Foreskin melanocyte (primary cell): ENCODE measurements at places on chromosomes 3 and 15.

- no peak for DNase-seq
These were observed 26.1 kb upstream of the SFMBT1 start for GRCh38 chr3:53071882-53072431.

DNA sequence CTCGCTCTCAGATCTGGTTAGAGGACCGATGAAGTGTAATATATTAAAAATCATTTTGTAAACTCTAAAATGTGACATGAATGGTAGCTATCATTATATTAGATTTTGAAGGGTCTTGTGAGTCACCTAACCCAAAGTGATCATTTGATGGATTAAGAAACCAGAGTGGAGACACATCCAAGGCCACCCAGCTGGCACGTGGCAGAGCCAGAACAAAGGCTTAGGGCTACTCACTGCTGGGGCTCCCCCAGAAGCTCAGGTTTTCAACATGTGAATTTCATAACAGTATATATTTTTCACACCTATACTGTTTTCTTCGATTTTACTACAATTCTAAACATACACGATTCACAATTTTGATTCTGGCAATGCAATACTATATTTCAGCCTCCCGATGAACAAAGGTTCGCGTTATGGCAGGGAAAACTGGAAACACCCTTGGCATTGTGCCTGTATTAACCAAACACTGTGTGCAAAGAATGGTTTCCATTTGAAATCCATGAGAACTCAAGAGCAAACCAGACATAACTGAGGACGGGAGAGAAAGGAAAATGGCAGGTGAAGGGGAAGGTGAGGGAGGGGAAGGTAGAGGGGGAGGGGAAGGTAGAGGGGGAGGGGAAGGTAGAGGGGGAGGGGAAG, 88.9 kb downstream of the ADAMTS17 start:
- no peak for DNase-seq

DNA sequence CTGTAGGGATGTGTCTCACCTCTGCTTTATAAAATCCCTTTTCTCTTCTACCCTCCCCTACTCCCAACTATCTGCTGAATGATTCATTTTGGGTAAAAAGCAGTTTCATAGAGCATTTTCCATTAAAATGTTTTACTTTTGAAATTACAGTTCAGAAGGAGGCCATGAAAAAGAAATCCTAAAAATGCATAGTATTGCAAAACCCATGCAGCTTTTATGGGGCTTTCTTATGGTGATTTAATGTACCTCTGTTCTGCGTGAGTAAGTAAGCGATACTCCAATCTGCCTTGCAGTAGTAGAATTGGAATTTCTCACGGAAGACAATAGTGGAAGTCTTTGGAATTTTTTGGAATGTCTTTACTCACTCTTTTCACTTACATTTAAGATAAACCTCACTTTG, 111.9 kb downstream of the ARPP21 start:
- DNase-seq: no peak

DNA sequence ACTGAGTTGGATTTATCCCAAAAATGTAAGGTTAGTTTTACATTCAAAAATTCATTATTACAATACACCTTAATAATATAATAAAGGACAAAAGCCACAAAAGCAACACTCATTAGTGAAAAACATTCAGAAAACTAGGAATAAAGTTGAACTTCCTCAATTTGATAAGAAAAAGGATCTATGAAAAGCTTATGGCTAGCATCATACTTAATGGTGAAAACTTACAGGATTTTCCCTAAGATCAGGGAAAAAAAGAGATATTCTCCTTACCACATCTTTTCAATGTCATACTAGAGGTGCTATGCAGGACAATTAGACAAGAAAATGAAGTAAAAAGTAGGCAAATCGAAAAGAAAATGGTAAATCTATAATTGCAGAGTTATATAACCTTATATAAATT, 279.9 kb downstream of the CGGBP1 start:
- DNase-seq: no peak

DNA sequence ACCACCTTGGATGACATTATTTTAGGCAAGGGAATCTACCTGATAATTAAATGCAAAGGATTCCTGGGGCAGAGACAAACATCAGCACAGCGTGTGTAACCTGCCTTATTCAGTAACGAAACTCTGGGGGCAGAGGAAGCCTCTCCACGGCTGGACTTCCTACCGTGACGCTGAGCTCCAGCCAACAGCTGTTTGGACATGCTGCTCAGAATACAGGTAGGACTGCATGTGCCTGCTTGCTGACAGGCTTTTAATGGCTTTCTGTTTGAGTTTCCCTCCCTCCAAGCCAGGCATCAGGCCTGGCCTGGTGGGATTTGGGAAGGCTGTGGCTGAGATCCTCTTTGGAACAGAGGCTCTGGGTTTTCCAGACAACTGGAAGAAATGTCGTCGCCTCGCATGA, 150.6 kb downstream of the ADAMTS17 start:
- no peak for DNase-seq

DNA sequence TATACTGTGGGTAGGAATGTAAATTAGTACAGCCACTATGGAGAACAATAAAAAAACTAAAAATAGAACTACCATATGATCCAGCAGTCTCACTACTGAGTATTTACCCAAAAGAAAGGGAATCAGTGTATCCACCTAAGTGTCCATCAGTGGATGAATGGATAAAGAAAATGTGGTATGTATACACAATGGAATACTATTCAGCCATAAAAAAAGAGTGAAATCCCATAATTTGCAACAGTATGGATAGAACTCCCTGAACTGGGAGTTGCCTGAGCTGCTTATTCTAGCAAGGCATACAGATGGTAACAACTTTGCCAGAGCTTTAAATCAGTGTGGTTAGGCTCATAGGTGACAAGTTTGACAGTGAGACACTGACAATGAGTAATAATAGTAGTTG, 16.1 kb upstream of the APH1B start:
- DNase-seq: no peak

GRCh38 chr15:89129123-89129815, 41.0 kb downstream of the ABHD2 start:
- no peak for DNase-seq

GRCh38 chr3:66411474-66411873, 89.3 kb downstream of the LRIG1 start:
- no peak for DNase-seq

- no peak for DNase-seq
These were observed 73.5 kb upstream of the CSPG5 start for GRCh38 chr3:47652142-47652541.

- no peak for DNase-seq
These were observed 810.2 kb downstream of the TUSC7 start for GRCh38 chr3:117519776-117520175.

- peak; percentile 64 for DNase-seq
These were observed 56.0 kb upstream of the HACD2 start for GRCh38 chr3:123640740-123641462.

- DNase-seq: no peak
These were observed 35.0 kb downstream of the RFTN1 start for GRCh38 chr3:16478516-16478915.

- DNase-seq: no peak
These were observed 11.7 kb downstream of the SCAANT1 start for GRCh38 chr3:63900459-63900858.

DNA sequence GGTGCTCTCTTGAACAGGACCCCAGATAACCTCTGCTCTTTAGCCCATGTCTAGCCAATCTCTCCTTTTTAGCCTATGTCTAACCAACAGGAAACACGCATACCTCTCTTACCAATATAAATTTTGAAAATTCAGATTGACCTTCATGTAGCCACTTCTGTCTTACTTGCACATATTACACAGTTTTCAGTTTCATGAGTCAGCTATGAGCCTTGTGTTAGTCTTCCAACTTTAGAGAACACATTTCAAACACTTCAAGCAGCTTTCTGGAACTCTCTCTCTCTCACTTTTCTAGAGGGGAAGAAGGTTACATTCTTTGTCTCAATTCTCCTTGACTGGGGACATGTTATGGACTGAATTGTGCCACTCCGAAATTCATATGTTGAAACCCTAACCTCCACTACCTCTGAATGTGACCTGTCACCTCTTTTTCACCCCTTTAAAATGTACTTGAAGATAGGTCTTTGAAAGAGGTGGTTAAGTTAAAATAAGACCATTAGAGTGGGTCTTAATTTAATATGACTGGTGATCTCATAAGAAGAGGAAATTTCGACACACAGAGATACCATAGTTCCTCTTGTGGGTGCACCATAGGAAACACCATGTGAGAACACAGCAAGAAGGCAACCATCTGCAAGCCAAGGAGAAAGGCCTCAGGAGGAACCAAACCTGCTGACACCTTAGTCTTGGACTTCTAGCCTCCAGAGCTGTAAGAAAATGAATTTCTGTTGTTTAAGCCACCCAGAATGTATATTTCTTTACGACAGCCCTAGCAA, 480.3 kb upstream of the ALCAM start:
- DNase-seq: no peak

DNA sequence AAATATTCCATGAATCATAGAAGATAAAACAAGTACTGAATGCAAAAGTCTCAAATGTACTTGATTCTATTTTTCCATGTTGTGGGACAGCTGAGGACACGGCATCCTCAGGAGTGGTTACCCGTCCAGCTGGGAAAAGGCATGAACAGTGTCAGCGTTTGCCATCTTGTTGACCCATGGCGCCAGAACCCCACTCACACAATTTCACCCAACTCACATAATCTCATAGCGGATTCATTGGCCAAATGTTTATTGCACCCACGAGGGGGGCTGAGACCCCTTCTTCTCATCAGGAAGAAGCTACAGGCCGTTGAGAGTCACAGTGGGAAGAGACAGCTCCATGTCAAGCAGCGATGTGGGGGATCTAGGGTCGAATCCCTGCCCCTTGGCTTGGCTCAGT, 72.9 kb downstream of the OCA2 start:
- no peak for DNase-seq

DNA sequence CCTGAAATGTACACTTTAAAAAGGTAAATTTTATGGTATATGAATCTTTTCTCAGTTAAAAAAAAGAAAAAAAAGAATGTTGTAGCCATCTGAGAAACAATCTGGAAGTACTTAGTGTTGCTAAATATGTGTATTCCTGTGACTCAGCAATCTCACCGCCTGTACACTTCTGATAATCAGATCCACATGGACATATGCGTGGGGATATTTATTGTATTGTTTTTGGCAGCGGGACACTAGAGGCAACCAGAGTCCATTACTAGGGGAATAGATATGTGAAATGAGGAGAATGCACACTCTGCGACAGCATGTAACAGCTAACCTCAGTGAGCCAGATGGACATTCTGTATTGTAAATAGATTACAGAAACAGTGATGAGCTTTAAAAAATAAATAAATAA, 65.4 kb downstream of the AQP9 start:
- DNase-seq: no peak

GRCh38 chr3:174206607-174207192, 652.4 kb upstream of the NAALADL2 start:
- no peak for DNase-seq

DNA sequence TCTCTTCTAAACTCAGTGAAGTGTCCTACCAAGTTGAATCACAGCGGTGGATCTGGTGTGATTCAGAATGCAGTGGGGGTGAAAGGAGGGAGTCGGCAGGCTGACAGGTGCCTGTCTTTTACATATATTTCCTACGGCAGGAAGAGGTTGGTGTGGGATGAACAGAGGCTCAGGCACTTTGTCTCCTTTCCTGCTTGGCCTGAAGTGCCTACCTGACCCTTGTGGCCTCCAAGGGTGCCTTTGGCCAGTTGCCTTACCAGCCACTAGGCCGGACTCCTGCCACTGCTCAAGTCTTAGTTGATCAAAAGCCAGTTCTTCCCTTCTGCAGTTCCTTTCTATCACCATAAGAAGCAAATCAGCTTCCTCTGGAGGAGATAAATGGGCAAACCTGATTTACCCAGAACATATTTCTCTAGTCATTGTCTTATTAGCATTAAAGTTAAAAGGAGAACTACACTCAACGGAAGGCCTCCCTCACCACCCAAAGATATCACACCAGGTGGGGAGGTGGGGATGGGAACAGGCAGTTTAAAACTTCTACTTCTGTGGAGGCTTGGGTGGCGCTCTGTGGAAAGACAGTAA, 52.1 kb downstream of the CRTC3 start:
- DNase-seq: no peak

DNA sequence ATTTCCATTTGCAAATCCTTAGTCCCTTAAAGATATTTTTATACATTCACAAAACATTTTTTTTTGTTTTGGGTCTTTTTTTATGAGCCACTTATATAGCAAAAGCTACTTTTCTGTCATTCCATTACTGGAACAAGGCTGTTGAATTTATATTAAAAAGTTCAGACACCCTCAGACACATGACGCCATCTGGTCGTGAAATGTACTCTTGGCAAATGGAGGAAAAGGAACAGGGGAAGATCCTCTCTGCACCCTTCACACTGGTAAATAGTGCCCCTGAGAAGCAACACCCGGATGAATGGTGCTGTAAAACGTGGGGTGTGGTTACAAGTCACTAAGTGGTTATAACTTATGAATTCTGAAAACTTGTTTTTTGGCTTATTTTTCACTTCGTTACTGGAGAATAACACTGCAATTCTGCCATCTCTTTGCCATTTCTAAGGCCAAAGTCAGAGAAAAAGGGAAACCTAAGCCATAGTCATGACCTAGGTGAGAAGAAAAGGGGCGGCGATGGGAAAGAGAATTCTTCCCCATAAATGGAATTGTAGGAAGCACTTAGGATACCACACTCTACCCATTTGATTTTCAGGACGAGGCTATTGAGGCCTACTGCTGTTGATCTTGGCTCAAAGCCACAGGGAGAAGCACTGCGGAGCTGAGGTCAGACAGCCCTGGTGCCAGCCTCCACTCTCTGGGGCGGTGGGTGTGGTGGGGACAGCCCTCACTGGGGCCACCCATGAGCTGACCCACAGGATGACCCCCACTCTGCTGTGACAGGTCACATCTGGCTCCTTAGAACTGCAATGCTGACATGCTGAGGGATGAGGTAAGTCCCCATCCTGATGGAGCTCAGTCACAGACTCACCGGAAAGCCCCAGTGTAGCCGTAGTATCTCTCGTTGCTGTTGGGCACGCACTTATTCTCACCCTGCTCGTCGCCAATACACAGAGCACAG, 21.9 kb downstream of the LTF start:
- DNase-seq: peak; percentile 16

DNA sequence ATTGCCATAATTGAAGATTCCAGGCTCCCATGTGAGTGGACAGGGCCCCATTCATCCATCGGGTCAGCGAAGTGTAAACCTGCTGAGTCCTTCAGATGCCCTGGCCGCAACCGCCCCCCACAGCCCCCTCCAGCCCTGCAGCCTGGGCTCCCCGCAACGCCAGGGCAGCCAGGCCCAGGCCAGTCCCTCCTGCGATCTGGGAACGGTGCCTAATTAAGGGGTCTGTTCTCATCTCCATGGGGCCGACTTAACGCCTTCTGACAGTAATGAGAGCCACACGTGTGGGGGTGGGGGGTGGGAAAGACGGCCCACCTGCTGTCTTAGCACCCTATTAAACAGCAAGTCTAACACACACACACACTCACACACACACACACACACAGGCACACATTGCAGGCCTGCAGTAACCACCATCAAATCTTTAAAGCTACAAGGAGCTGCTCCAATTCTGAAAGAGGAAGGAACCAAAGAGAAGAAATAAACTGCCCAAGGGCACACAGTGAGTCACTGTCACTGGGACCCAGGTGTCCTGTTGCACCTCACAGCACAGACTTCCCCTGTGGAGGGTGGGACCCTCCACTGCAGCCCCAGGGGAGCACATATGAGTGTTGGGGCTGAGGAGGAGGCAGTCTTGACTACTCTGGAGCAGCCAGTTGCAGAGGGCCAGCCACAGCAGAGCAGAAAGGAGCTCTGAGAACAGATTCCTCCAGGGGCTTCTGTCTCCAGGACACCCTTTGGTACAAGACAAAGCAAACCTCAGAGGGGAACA, 31.8 kb upstream of the HES1 start:
- DNase-seq: no peak

- DNase-seq: peak; percentile 29
These were observed 222.3 kb upstream of the THBS1 start for GRCh38 chr15:39358441-39359041.
